ENCODE measurements at places on chromosomes 6 and 20.

DNA sequence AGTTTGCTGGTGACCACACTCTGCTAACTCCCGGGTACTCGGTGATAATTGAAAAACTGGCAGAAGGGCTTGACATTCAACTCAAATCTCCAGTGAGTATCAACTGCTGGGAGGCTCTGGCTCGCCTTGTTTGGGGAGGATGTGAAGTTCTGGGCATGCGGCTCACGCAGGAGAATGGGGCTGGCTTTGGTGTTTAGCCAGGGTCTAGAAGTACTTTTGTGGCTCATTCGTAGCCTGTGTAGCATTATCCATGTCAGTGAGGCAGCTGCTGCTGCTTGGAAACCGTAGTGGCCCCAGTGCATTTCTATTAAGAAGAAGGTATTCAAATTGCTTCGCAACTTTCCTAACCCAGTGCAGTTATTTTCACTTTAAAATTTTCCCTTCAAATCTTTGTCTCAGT, 52.2 kb downstream of the KDM1B start:
- DNase-seq = no peak

DNA sequence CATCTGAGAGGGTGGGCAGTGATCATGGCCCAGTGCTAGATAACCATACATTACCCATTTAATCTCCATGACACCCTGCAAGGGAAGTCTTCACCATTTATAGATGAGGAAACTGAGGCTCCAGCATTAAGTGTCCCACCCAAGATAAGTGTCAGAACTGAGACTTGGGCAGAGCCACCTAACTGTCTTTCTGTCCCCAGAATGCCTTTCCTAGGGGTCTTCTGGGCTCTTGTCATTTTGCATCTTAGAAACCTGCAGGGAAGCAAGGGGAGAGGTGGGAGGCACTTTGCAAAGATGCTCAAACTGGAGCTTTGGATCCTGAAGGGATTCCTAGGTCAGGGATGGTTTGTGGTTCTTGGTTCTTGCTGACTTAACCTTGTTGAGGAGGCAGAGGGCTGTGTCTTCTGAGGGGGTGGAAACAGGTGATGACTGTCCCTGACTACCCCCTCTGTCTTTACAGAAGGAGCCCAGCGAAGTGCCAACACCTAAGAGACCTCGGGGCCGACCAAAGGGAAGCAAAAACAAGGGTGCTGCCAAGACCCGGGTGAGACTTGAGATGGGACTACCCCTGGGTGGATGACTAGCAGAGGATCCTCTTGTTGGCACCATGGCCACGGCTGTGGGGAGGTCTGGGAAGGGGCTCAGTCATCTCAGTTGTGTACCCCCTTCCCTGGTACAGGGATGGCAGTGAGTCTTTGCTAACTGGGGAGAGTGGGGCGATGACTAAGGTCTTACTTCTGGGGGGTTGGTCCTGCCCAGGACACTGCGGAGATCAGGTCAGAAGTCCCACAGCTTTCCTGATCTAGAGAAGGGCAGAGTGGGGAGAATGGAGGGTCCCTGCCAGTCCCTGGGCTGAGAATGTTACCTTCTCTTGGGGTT, 5.8 kb downstream of the HMGA1 start:
- DNase-seq = no peak

GRCh38 chr6:121593011-121593641, 157.7 kb downstream of the GJA1 start:
- no peak for DNase-seq

DNA sequence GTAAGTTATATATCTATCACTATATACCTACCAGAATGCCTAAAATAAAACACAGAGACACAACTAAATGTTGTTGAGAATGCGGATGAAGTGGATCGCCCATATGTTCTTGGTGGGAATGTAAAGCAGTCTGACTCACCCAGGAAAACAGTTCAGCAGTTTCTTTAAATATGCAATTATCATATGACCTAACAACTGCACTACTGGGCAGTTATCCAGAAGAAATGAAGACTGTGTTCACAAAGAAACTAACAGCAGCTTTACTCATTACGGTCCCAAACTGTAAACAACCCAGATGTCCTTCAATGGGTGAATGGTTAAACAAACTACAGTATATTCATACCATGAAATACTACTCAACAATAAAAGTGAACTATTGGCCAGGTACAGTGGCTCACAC, 14.3 kb upstream of the ZC3H12D start:
- DNase-seq = no peak

DNA sequence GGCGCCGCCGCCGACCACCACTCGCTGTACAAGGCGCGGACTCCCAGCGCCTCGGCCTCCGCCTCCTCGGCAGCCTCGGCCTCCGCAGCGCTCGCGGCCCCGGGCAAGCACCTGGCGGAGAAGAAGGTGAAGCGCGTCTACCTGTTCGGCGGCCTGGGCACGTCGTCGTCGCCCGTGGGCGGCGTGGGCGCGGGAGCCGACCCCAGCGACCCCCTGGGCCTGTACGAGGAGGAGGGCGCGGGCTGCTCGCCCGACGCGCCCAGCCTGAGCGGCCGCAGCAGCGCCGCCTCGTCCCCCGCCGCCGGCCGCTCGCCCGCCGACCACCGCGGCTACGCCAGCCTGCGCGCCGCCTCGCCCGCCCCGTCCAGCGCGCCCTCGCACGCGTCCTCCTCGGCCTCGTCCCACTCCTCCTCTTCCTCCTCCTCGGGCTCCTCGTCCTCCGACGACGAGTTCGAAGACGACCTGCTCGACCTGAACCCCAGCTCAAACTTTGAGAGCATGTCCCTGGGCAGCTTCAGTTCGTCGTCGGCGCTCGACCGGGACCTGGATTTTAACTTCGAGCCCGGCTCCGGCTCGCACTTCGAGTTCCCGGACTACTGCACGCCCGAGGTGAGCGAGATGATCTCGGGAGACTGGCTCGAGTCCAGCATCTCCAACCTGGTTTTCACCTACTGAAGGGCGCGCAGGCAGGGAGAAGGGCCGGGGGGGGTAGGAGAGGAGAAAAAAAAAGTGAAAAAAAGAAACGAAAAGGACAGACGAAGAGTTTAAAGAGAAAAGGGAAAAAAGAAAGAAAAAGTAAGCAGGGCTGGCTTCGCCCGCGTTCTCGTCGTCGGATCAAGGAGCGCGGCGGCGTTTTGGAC, 2.0 kb downstream of the SOX4 start:
- no peak for DNase-seq

GRCh38 chr6:116280161-116280932, 617 bp upstream of the TSPYL1 start:
- no peak for DNase-seq

- DNase-seq = no peak
Measured at GRCh38 chr20:15498926-15499325, 1074.3 kb downstream of the KIF16B start.

DNA sequence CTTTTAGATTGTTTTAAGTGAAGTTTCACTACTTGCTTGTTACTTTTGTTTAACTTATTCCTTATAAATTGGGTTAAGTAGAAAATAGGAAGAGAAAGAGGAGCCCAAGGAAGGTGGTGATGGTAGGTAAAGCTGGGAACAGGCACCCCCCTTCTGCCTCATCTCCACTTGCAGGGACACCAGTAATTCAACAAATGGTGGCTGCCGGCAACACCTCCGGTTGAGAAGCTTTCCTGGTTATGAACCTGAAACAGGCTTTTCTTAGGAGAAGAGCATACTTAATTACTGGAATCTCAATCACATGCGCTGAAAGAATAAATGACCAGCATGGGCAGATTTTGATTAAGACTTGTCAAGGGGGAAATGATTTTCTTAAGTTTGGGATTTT, 158.9 kb upstream of the ZNF217 start:
- no peak for DNase-seq

GRCh38 chr6:133594652-133595110, 294.2 kb upstream of the TCF21 start:
- DNase-seq = no peak
